ENCODE measurements at places on chromosomes 6 and 20. TPM values are rescaled to one million over a fixed set of nuclear protein-coding genes. Genes with fewer than 3 reads are reported as not detected.

The PAX1 gene
- 0.06 TPM for polyA plus RNA-seq

The GLP1R gene
- 1.1 TPM for polyA plus RNA-seq

The GPR6 gene
- polyA plus RNA-seq, result not detected

GRCh38 chr6:33415831-33416230 is 2.1 kb downstream of the CUTA start:
- DNase-seq, result no peak

DNA sequence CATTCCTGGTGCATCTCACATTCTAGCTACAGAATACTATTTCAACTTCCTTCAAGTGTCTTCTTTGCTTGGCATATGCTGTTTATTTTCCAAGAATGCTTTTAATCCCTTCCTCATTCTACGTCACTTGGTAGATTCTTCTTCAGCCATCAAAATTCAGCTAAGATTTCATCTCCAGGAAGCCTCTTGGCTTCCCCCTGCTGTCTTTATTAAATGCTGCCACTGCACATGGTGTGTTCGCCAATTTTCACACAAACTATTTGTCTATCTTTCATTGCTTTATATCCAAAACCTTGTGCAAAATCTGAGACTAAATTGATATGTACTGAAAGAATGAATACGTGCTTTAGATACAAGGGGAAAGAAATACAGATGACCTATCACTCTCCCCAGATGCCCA is 253.0 kb downstream of the RFPL4B start:
- no peak for DNase-seq

- no peak for DNase-seq
Observed at GRCh38 chr6:83352424-83353061, 78.3 kb downstream of the ME1 start.

DNA sequence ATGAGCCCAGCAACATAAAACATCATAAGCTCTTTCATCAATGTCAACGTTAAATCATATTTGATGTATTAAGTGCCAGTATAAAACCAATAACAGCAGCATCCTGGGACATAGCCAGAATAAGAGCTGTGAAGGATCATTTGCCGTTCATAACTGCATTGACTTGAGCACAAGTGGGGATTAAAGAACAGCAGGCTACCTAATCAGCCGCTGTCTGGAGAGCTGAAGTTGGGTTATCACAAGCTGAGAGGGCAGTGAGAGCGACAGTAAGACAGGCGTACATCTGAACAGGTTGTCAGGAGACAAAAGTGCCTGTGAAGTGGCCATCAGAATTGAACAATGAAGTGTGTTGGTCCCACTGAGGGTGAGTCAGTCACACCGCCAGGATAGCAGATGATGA is 269.6 kb downstream of the GRIK2 start:
- no peak for DNase-seq

GRCh38 chr6:159119791-159120190 is 49.4 kb upstream of the FNDC1 start:
- no peak for DNase-seq

GRCh38 chr6:36666826-36667591 is 11.5 kb upstream of the CDKN1A start:
- DNase-seq, result no peak

DNA sequence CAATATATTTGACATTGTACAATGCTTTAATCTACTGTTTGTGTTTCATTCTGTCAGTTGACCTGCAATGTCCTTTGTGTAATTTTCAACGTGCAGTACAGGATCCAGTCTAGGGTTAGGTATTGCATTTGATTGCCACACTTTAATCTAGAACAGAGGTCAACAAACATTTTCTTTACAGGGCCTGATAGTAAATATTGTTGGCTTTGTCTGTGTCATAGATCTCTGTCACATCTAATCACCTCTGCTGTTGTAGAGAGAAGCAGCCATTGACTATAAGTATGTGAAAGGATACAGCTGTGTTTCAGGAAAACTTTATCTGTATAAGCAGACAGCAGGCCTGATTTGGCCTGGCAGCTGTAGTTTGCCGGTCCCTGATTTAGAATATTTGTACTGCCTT is 39.3 kb downstream of the ATRN start:
- DNase-seq, result no peak

DNA sequence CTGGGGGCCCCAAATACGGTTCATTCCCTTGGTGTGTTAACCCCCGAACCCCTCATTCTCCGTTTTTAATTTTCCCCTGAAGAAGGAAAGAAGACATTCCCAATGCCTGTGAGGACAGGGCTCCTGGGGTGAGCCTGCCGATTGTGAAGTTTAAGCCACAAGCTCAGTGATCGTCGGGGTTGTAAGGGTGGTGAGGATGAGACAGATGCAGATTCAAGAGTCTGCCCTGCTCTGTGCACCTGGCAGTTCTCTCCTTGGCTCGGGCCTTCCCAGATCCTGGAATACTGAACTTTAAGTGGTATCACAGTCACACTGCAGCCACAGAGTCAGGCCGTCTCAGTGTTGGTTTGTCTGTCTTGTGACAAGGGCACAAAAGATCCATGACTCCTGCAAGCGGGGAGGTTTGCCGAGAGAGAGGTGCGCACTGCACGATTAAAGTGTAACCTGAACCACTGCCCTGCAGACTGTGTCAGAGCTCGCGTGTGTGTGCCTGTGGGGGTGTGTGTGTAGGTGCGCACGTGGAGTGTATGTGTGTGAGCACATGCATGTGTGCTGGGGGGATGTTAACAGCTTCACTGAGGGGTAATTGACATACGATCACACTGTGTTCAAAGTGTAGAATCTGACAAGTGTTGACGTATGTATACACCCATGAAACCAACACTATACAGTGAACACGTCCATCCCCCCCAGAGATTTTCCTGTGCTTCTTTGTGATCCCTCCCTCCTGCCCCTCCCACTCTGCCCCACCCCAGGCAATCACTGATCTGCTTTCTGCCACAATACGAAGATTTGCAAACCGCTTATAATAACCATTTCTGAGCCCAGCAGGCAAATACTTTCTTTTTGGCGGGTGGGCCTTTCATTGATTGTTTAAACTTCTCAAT is 38.9 kb downstream of the RPP40 start:
- no peak for DNase-seq

DNA sequence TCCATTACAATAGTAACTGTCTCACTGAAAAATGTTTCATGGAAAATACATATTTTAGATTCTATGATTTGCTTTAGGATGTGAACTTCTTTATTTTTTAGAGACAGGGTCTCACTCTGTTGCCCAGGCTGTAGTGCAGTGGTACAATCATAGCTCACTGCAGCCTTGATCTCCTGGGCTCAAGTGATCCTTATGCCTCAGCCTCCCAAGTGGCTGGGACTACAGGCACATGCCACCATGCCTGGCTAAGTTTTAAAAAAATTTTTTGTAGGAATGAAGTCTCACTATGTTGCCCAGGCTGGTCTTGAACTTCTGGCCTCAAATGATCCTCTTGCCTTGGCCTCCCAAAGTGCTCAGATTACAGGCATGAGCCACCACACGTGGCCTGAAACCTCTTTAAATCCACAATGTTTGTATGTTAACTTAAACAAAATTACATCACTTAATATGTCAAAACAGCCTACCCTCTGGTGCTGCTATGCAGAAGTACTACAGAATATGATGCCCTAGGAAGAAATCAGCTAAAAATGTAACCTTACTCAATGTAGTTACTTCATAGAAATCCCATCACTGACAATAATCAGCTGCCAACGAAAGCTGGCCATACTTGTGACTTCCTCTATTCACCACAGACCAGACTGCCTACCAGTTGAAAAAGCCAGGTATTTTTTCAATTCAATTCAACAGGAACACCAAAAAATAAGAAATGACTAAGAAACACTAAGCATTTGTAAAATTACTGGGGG is 17.6 kb downstream of the EEF1A1 start:
- no peak for DNase-seq

GRCh38 chr6:112743323-112743722 is 396.2 kb downstream of the RFPL4B start:
- no peak for DNase-seq

- no peak for DNase-seq
Observed at GRCh38 chr20:37102571-37102970, 6.8 kb upstream of the RBL1 start.

DNA sequence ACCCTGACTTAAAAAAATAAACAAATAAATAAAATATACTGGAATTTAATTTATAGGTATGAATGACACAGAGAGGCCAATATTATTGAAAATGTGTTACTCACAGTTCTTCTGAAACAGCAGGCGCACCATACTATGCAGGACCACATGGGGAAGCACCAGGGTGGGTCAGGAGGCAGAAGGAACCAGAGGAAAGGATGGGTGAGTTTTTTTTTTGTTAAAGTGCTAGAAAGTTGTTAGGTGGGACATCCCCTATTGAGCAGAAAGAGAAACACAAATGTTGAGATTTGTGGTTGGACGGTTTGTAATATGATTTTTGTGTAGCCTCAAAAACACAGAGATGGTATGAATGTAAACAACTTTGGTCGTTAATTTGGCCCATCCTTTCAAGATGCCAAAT is 26.0 kb downstream of the PTPRA start:
- DNase-seq, result no peak

DNA sequence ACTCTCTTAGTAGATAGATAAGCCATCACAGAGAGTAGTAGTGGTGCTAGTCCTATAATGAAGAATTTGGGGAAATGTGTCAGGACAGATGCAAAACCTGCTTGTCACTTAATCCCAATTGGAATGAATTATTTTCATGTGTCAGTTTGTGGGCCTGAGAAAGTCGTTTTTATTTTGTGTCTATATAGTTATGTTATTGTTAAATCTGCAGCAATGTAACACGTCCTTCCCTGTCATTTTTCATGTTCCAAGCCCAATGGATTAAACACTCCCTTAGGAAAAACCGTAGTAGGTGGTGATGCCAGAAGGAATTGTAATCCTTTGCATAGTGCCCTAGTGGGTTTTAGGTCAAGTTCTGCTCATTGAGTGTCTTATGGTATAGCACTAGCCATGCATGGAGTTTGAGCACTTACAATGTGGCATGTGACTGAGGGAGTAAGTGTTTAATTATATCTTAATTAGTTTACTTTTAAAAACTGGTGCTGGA is 105.9 kb upstream of the PRSS16 start:
- no peak for DNase-seq

- no peak for DNase-seq
Observed at GRCh38 chr20:19457611-19458010, 245.2 kb downstream of the SLC24A3 start.

GRCh38 chr6:33000055-33000454 is 9.3 kb downstream of the HLA-DOA start:
- peak; percentile 22 for DNase-seq

GRCh38 chr6:119234941-119235340 is 114.6 kb downstream of the MAN1A1 start:
- DNase-seq, result no peak
